ENCODE measurements at places on chromosomes 6 and 20.

DNA sequence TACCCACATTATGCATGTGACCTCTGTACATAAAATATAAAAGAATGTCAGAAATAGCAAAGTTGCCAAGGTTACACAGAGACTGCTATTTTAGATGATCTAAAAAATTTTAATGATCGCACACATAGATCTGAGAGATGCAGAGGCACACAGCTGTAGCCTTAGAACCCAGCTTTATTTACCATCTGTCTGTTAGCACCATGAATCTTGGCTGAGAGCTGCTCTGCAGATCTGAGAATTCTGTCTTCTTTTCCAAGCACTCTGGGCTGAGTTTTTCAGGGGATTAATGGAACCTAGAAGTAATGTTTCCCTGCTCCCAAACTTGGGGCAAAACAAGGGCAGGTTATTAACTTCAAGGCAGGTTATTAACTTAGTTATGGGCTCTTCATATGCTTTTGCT lies 248.7 kb upstream of the JAG1 start:
- DNase-seq: no peak

DNA sequence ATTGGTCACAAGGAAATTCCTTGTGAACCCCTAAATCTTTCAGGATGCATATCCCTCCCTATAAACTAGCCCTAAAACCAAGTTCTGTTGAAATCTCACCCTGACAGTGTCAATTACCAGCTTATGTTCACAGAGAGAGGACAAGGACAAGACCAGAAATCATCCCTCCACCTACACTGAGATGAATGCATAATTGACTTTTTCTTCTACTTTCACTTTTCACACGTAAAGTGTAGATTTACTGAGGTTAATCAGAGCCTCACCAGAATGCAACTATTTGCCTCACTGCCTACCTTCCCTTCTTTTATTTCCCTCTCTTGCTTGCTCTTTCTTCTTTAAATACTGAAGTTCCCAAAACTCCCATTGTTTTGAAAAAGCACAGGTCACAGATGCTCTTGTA lies 15.3 kb upstream of the NKAIN2 start:
- DNase-seq: no peak

DNA sequence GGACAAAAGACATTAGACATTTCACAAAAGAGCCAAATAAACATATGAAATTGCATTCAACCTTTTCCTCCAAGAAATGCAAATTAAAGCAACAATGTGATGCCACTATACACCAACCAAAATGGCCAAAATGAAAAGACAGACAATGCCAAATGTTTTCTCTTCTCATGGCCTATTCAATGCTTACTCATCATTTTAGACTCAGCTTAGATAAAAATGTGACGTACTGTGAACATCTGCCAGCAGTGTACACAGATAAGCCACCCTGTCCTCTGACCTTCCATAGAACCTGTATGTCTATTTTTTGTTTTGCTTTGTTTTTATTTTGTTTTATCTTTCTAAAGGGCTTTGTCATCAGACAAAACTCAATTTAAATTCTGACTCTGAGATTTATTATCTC lies 385.2 kb downstream of the FRK start:
- DNase-seq: no peak

DNA sequence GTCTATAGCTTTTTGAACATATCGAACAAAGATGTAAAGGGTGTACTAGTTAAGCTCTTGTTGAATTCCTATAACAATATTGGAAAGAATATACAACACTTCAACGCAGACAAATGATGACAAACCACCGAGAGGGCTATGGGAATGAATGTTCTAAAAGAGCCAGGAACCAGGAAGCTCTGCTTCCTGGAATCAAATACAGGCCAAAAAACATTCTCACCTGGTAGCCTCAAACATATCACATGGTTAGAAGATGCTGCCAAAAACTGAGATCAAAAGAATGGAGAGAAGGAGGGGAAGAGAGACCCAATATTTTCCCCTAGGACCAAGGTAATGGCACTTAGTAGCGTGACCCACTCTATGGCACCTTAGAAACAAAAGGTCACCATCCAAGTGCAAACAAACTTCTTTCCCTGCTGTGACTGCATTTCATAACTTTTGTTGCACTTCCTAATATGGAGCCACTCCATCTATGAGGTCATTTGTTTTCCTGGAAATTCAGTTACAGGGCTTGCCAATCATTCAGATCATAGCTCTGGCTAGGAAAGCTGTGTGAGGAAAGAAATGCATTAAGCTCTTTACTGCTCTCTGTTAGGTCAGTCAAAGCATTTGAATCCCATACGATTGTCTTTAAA lies 199.2 kb upstream of the NT5E start:
- DNase-seq: peak; percentile 52

DNA sequence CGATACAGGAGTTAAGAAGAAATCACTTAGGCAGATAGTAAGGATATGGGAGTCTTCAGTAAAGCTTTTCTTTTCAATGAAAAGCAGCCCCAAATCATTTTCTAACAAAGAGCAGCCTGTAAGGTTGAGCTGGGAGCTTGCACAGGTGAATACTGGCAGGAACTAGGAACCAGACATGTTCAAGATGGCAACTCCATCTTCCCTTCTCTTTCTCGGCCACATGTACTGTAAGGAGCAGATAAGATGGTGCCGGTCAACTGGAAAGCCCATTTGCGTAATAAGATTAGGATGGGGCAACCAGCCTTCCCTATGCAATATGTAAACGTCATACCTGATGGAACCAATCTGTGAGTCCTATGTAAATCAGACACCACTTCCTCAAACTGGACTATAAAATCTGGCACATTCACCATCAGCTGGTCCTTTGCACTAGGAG lies 46.2 kb upstream of the RNGTT start:
- DNase-seq: no peak

DNA sequence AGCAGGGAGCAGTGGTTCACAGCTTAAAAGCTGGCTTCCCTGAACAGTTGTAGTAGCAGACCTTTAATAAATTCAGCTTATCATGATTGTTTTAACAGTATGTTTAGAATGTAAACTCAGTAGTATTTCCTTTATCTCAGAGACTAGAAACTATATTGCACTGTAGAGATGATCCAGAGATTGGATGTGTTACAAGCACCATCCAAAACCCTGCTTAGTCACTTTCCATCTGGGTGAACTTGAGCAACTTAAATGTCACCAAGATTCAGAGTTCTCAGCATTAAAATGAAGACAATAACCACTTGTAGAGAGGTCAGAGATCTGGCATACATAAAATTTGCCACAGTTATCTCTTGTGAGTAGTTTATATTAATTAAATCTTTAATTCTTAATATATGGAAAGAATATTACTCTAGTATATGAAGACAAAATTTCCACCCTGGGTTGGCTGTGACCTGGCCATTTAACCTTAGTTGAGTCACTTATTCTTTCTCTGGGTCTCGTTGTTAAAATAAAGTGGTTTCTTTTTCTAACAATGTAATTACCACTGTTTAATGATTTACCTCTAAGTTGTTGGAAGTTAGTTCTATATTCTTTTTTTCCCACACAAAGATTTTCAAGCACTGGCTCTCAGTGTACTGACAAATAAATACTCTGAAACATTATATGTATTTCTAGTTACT lies 239.2 kb upstream of the FKBP1C start:
- no peak for DNase-seq

- DNase-seq: no peak
Measured at GRCh38 chr6:8065519-8065911, 1.3 kb upstream of the BLOC1S5 start.

DNA sequence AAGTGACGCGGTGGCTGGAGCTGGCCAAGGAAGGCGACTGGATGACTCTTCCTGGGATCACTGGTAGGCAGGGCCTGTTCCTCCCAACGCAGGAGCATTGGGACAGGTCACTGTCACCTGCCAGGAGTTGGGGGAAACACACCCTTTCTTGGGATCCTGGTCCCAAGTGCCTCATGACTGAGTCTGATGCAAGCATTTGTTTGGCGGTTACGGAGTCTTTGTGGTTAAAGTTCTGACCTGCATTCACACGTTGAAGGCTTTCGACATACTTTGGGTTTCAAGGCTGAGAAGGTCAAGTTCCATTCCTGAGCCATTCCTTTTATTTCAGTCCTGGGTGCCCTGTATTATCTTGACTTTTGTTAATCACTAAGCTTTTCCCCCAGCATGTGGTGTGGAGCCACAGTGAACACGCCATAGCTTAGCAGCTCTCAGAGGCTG lies 6.0 kb downstream of the PNLDC1 start:
- DNase-seq: no peak

DNA sequence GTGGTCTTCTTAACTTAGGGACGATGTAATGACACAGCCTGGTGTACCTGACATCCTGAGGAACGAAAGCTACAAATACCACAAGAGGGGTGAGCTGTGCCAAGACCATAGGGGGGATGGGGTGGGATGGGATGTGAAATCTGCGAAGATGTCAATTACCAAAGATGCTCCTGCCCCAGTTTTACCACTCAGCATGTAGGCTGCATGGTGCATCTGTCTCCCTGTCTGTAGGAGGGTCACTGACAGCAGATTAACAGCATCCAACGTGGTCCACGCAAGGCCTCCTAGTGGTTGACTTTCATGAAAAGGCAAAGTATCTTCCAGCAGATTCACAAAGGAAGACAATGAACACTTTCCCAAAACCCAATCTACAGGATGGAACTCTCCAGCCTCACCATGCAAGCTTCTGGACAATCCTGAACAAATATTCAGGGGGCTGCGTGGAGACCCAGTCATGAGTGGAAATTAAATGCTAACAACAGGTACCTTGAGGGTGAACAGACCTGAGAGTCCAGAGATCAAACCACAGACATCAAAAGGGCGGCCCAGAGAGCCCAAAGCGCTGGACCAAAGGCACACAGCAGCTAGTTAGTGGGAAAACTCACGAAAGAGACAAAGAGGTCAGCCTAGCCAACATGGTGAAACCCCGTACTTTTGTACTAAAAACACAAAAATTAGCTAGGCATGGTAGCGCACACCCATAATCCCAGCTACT lies 44.4 kb downstream of the ZMYND8 start:
- DNase-seq: no peak

GRCh38 chr6:28816909-28817807 lies 106.6 kb downstream of the TRIM27 start:
- no peak for DNase-seq

DNA sequence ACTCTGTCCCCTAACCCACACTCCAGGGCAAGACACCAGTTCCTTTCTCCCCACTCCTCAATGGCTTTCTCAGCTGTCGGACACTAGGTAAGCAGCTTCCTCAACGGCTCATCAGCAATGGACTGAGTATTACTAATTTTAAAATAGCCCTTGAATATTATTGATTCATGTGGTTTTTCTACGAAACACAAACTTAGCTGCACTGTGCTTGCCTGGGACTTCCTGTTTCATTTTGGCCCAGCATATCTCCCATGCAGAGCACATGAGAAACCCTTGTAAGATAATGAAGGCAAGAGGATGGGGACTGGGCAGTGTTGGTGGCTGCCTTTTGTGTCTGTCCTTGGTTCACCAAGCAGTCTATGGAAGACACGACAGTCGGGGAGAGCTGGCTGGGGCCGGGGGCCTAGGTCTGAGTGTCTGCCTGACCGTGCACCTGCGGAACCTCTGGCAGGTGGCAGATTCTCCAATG lies 48.9 kb downstream of the RNASET2 start:
- no peak for DNase-seq

DNA sequence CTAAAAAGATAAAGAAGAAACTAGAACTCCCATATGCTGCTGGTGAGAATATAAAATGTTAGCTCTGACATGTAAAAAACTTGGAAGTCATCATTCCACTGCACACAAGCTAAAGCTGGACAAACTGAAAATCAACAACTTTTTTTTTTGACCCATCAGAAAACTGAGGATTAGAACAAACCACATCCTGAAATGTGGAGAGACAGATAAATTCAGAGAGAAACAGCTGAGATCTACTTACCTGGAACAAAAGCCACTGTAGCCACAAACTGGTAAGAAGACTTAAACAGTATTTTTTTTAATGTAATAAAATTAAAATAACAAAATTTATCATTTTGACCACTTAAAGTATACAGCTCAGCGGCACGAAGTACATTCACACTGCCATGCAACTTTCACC lies 408.5 kb upstream of the RGS17 start:
- DNase-seq: no peak

DNA sequence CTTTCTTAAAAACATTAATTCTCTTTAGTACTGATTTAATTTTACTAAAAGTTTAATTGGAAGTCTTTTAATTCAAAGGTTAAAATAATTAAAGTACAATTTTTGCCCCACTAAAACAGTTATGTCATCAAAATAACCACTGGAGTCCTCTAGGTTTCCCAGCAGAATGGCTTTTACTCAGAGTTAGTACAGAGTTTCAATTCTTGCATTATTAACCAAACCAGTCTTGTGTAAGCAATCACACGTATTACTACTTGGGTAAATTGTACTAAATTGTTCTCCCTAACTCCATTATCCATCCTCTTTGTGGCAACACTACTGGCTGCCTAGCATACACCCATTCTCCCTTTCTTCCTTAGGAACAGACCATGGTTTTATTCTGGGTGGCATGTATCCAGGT lies 36.9 kb downstream of the CDK19 start:
- no peak for DNase-seq

DNA sequence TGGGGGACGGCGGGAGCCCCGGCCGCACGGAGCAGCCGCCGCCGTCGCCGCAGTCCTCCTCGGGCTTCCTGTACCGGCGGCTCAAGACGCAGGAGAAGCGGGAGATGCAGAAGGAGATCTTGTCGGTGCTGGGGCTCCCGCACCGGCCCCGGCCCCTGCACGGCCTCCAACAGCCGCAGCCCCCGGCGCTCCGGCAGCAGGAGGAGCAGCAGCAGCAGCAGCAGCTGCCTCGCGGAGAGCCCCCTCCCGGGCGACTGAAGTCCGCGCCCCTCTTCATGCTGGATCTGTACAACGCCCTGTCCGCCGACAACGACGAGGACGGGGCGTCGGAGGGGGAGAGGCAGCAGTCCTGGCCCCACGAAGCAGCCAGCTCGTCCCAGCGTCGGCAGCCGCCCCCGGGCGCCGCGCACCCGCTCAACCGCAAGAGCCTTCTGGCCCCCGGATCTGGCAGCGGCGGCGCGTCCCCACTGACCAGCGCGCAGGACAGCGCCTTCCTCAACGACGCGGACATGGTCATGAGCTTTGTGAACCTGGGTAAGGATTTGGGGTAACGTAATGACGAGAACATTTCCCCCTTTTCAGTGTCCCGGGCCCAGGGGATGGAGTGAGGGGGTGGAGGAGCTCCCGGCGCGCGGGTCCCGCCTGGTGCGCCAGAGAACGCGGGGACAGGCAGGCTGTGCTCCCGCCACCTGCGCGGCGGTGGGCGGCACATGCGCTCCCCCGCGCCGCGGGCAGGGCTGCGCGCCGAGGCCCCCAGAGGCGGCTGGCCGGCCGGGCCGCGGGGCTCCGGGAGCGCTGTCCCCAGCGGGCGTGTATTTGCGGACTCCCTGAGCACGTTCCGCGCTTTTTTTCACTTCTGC lies 1.4 kb downstream of the BMP6 start:
- DNase-seq: peak; percentile 58

Data from right forelimb (tissue), 1 donor.